ENCODE measurements at places on chromosomes 6 and 20.

DNA sequence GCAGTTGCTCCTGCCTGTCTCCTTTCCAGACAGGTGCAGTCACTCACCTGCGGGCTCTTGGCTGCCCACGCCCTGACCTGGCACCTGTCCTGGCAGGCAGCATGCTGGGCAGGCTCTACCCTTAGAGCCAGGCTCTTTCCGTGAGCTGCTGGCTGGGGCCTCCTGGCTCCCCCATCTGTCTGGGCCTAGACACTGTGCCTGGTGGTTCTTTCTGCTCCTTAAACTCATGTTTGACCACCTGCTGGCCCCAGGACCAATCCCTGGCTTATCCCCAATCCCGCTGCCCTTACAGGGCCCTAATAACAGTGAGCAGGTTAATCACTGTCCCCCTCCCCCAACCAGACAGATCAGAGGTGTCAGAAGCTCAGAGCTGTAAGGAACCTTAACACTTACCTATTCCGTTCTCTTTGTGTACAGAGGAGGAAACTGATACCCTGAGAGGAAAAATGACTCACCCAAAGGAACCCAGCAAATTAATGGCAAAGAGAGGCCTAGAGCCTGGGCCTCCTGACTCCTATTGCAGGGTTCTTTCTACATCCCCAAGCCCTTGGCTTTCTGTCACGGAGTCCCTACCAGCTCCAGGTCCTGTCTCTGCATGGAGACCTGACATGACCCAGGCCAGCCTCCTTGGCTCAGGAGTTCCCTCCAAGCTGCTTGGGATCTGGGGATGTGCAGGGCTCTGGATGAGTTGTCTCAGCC is 54.7 kb downstream of the RAB44 start:
- no peak for DNase-seq

- no peak for DNase-seq
Measured at GRCh38 chr6:99689916-99690685, 83.5 kb downstream of the PRDM13 start.

GRCh38 chr6:16244869-16245451 is 6.6 kb downstream of the GMPR start:
- no peak for DNase-seq

DNA sequence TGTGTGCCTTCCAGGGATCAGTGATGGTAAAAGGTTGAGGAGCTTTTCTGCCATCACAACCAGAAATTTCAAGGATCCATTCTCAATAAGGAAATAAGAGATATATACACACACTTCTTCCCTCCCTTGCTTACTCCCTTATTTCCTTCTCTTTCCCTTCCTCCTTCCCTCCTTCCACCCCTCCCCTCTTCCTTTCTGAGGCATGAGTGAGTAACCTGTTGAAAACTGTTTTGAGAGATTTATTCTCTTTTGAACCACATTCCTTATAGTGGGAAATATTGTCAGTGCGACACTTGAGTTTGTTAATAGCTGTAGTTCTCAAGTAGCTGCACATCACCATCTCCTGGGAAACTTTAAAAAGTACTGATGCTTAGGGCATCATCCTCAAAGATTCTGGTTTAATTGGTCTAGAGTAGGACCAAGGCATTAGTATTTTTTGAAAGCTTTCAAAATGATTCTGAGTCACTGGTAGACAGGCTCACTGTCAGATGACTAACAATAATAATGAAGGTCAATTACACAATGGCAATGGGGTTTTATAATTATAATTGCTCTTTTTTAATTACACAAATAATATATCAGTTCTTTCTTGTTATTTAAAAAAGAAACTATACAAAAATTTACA is 109.9 kb downstream of the POPDC3 start:
- no peak for DNase-seq

GRCh38 chr6:53938810-53939209 is 144.0 kb downstream of the LRRC1 start:
- DNase-seq: no peak

- no peak for DNase-seq
Measured at GRCh38 chr6:122702841-122703240, 76.7 kb upstream of the FABP7 start.

DNA sequence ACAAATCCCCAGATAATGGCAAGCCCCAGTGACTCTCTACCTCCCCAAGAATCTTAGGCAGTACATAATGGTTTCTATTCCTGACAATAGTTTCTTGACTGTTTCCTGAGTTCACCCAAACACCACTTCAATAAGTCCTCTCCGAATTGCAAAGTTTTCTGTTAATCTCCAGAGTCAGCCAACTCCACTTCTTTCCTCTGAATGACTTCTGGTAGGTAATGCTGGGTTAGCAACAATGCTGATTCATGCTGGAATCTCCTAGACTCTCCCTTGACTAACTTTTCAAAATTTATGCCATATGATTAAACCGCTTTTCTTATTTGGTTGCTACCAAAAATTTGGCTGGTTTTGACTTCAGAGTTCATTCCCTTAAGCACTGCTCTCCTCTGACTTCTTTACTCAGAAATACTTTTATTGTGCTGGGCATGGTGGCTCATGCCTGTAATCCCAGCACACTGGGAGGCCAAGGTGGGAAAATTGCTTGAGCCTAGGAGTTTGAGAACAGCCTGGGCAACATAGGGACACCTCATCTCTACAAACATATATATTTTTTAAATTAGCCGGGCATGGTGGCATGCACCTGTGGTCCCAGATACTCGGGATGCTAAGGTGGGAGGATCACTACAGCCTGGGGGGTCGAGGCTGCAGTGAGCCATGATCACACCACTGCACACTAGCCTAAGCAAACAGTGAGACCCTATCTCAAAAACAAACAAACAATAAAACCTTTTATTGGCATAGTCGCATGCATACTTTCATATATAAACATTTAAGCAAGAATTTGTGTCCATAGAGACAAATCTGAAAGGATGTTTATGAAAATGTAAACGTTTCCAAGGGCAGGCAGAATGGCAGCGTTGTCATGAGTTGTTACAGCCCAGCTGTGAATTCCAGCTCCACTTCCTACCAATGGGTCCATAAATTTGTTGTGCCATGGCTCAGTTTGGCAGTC is 249.3 kb upstream of the PLN start:
- no peak for DNase-seq
